ENCODE measurements at places on chromosomes 3 and 15.

DNA sequence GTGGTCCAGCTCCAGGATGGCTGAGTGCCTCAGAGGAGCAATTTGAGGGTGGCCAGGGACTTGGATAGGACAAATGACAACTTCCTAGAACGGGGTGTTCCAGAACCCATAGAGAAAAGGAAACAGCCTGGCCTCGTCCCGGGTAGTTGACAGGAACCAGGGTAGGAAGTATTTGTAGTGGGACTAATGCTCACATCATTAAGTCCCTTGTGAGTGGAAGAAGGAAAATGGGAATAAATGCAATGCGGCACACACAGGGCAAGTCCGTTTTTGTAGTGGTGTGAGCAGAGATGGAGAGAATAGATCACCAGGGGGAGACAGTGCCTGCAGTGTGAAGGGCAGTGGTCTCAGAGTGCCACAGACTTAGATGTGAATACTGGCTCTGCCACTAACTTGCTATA lies 19.6 kb downstream of the TIMP4 start:
- peak; percentile 54 for DNase-seq

GRCh38 chr15:99407716-99408115 lies 156.4 kb downstream of the LRRC28 start:
- no peak for DNase-seq

DNA sequence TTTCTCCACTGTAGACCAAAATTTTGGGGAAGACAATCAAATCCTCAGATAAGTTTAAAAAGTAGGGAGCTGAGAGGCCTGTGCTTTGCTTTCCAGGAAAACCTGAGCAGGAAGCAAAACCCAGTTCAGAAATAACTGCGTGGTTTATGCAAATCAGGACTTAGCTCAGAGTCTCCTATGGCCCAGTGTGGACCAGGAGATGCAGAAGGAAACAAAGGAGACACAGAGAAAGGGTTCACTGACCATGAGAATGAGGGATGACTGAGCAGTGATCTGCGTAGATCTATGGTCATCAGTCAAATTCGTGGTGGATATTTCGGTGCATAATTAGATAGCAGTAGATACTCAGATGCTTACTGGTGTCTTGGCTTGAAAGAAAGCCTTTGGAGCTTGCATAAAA lies 196.6 kb downstream of the TPRG1 start:
- no peak for DNase-seq

- DNase-seq = no peak
Measured at GRCh38 chr3:110758208-110758607, 313.4 kb upstream of the NECTIN3 start.

GRCh38 chr3:129485721-129486663 lies 42.4 kb upstream of the RHO start:
- peak; percentile 79 for DNase-seq

DNA sequence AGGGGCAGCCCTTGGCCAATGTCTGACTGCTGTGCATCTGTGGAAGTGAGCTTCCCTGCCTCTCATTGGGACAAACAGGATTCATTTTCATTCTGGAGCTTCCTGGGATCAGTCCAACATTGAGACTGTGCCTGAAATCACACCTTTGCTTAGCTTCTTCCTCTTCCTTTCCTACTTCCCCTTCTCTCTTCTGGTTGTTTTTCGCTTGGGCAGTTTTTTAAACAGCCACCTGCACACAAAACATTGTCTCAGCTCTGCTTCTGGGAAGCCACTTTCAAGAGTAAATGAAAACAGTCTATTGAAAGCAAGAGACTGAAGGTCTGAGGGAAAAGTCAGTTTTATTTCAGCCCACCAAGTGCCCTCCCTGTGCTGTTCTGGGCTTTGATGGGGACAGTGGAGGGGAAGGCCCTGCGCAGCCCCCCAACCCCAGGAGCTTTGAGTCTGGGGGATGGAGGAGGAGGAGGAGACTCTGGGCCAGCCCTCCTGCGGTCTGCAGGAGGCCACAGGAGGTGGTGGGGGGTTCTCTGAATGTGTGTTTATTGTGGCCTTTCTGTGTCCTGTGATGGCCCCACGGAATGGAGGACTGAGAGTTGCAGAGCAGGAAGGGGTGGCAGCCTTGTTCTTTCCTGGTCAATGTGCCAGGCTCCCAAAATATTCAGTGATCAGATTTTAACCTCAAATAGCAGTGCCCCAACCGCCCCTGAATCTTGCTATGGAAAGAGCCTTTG lies 7.8 kb upstream of the ISLR2 start:
- no peak for DNase-seq

- DNase-seq = no peak
Measured at GRCh38 chr3:49908373-49909199, 4.9 kb upstream of the MST1R start.

- DNase-seq = no peak
Measured at GRCh38 chr3:114646526-114646925, 352.7 kb downstream of the TIGIT start.

DNA sequence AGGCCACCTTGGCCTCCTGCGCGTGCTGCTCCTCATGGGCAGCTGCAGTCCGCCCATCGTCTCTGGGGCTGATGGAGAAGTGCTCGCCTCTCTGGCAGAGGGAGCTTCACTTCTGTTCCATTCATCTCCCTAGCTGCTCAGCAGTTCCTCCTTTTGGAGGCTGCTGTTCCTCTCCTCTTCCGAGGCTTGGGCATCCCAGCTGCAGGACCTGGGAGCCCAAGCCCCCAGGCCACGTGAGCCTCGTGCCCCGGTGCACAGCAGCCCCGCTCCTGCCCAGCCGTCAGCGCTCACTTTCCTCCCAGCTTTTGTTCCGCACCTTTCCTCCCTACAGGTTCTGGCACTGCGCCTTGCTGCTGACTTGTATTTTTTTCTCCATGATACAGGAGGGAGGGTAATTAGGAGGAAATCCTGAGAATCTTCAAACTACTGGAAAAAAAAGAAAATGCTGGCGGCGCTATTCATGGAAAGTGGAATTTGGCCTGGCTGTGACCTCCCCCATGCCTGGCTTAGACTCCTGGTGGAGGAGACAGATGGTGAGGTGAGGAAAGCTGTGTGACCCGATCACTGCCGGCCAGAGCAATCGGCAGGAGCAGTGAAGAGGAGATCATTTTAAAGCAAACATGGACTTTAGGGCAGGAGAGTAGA lies 210.1 kb downstream of the CHST2 start:
- DNase-seq = no peak

GRCh38 chr3:197149-197827 lies 725 bp downstream of the CHL1 start:
- DNase-seq = peak; percentile 59

GRCh38 chr3:139440639-139441556 lies 35.4 kb downstream of the RBP2 start:
- DNase-seq = no peak

- peak; percentile 49 for DNase-seq
Measured at GRCh38 chr3:183428447-183429211, at the start of gene MCF2L2. MCF2L2 (minus strand) TSS chr3:183428619; CDS start chr3:183427977, 642 bp downstream.

- DNase-seq = peak; percentile 56
Measured at GRCh38 chr3:39189959-39190269, 2.5 kb downstream of the XIRP1 start.

- DNase-seq = no peak
Measured at GRCh38 chr3:39474126-39474515, 6.6 kb downstream of the MOBP start.

- peak; percentile 54 for DNase-seq
Measured at GRCh38 chr15:58528188-58528870, 96.5 kb downstream of the LIPC start.

- DNase-seq = no peak
Measured at GRCh38 chr15:99958426-99959097, 225.3 kb upstream of the LYSMD4 start.

- DNase-seq = no peak
Measured at GRCh38 chr3:66362541-66362941, 138.3 kb downstream of the LRIG1 start.

DNA sequence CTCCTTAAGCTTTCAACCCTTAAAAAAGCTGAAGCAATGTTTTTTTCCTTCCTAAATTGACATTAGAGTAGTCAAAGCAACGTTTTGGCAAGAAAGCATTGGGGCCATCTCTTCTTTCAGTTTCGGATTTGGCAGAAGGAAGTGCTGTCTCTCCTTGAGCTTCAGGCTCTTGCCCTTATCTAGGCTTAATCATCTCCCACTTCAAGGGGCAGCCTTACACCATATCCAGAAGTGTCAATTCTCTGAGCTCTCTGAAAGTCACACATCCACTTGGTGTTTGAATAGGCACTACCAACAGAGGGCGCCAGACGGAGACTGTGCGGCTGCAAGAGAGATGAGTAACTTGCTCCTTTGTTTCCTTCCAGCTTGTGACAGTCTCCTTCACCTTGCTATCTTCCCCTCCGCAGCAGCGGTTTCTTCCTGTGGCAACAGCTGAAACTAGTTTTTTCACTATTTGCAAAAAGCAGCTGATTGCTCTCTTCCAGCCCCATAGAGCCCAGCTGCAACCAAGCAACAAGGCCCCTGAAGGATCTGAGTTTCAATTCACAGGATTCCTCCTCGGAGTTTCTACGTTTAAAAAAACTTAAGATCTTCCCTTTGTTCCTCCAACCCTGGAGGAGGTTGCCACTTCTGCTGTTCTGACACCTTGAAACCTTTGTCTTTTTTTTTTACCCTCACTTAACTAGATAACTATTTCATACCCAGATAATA lies 147.0 kb upstream of the SLCO3A1 start:
- peak; percentile 56 for DNase-seq

- DNase-seq = no peak
Measured at GRCh38 chr3:189903562-189904250, 217.0 kb downstream of the P3H2 start.

DNA sequence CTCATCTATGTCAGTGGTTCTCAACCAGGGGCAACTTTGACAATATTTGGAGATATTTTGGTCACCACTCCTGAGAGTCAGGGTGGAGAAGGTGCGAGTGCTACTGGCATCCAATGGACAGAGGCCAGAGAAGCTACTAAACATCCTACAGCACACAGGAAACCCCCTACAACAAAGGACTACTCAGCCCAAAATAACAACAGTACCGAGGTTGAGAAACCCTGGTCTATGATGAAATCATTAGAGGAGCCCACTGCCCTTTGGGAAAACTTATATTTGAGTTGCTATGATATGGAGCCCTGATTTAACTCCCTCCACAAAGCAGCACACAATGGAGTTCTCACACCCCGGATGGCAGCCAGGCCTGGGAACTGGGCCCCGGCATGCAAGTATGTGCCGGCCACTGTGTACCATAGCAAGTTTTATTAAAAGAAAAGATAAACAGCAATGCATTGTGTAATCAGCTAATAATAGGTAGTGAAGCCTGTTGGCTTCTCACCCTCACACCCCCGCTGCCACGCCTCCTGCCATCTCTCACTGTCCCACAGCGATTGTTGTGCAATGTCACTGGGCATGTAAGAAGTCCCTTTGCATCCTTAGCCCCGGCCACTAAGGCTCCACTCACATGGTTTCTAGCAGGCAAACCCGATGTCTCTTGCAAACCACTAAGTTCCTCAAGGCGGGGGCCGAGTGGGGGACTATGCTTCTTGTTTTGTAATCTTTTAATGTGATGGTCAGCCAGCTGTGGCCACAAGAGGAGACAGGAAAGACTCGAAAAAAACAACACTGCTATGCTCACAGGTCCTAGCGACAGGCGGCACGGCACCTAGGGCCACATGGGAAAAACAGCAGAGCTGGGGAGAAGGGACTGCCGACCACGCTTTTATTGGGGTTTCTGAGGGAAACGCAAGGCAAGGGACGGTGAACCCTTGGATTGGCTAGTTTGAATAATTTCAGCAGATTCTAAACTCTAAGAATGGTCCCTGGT lies 110.0 kb downstream of the AQP9 start:
- DNase-seq = no peak

- DNase-seq = no peak
Measured at GRCh38 chr3:107446706-107447105, 69.5 kb downstream of the CCDC54 start.

DNA sequence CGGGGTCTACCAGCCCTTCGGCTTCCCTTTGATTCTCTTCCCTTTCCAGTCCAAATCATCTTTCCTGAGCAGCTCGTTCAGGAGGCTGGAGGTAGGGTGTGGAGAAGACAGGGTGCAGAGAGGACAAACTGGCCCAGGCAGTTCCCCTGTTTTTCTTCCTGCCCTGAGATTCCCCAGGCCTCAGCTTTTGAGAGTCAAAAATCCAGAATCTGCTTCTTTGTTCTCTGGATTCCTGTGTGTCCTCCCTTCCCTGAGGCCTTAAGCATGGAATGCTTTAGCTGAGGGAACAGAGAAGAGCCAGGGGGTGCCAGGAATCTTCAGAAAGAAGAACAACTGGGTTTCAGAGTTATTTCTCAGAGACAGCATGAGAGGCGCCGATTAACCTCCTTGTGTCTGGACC lies 26.7 kb upstream of the LRTM1 start:
- DNase-seq = no peak

- DNase-seq = no peak
Measured at GRCh38 chr3:138124706-138125355, 7.4 kb downstream of the A4GNT start.

DNA sequence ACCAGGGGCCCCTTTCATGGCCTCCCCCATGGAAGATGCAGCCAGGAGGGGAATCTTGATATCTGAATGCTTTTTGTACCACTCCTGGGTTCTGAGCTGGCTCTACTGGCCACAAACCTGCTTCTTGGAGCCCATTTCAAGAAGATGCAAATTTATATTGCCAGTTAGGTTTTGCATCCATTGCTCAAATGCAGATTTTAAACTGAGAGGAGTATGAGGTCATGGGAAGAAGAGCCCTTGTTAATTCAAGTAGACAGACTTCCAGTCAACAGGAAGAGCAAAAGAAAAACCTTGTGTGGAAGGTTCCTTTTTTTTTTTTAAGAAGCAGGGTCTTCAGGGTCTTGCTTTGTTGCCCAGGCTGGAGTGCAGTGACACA lies 133.5 kb downstream of the PDZRN3 start:
- DNase-seq = no peak

Data from ovary (tissue), 10 donors.